CD4-positive, alpha-beta T cell treated with Interleukin-17A for 4 hours (primary cell): ENCODE measurements at places on chromosomes 12 and 14.

GRCh38 chr14:51535443-51536044 lies 116.2 kb upstream of the FRMD6 start:
- DNase-seq = no peak

- no peak for DNase-seq
Measured at GRCh38 chr12:114604606-114605005, 79.4 kb downstream of the TBX3 start.

DNA sequence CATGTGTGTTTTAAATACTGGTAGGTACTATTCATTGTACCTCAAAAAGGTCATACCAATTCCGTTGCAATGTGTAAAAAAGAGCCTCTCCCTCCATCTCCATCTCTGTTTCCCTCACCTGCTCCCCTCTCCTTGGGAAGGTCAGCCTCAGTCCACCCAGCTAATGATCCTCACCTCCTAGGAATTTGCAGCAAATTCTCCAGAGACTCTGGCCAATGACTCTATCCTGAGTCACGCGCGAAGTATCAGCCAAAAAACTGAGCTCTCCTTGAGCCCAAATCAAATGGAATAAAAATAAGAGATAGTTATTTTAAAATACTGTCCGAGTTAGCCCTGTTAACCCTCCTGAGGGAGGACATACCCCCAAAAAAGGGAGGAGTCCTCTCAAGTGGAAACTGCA lies 148.4 kb downstream of the DPF3 start:
- no peak for DNase-seq

- DNase-seq = no peak
Measured at GRCh38 chr12:6181583-6182278, 18.5 kb upstream of the CD9 start.
